ENCODE measurements at places on chromosomes 5 and 9.

GRCh38 chr9:81417299-81417675 is 272.1 kb downstream of the TLE1 start:
- no peak for DNase-seq

DNA sequence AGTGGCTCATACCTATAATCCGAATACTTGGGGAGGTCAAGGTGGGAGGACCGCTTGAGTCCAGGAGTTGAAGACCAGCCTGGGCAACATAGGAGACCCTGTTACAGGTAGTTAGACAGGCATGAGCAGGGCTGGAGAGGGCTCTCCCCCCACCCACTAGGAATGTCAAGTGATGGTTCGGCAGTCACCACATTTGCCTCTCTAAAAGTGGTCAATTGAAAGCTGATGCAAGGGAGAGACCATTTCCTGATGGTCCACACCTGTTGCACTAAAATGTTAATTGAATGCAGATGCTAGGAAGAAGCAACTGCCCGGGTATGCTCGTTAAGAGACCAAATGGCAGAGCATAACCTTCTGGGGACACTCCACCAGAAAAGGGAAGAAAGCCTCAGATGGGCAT is 82.7 kb downstream of the SFXN1 start:
- no peak for DNase-seq

DNA sequence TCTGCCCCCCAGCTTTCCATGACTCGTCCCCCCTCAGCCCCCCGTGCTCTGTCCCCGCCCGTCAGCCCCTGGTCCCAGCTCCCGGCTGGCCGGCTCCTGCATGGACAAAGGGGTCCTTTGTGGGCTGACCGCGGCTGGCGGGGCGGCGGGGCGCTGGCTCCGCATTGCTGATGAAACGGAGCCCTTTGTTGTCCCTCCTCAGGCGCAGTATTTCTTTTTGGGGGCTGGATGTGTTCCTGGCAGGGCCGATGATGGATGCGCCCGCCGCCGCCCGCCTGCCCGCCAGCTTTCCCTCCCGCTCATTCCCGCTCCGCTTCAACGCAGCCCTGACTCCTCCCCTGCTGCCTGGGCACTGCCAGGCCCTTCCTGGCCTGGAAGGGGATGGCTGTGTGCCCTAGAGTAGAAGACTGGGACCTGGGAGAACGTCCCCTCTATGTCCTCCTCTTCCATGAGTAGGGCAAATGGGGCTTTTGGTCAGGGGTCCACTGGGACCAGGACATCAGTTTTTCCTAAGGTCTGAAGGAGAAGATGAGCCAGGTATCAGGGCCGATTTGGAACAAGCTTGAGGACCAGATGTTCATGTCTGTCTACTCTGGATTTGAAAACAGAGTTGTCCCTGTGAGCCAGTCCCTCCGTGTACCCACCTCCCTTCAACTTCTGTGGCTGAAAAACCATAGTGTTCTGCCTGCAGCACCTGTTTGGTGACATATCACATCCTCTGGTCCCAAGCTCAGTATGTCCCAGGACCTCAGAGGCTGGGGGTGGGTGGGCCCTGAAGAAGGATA is 29.0 kb downstream of the CXXC5 start:
- no peak for DNase-seq

DNA sequence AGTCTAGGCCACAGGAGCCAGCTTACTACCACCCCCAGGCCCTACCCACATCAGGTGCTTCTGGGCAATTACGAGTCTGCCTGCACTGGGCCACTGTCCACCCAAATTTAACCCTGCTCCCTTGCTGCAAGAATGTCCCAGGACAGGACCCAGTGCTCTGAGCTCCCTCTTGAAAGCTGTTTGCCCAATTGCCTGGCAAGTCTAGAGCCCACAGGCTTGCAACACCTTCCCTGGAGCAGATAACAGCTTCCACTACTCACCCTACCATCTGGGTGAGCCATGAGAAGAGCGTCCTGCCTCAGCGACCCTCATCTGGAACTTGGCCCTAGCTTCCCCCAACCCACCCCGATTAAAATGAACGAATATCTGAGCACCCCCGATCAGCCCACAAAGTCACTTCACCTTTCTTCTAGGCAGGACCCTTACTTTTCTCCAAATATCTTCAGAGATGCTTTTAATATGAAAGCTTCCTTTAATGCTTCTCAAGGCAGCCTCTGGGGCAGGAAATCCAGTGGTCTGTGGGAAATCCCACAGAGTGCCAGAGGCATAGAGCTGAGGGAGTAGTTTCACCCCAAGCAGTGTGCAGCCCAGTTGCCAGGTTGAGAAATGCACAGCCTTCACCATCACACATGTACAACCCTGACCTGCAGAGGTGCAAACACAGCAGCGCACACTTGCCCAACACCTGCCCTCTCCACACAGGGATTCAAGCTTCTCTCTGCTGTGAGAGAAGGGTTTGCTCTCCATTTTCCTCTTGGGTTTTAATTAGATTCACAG is 10.6 kb downstream of the ACSL6 start:
- no peak for DNase-seq

GRCh38 chr9:80648336-80648735 is 1041.0 kb downstream of the TLE1 start:
- no peak for DNase-seq

DNA sequence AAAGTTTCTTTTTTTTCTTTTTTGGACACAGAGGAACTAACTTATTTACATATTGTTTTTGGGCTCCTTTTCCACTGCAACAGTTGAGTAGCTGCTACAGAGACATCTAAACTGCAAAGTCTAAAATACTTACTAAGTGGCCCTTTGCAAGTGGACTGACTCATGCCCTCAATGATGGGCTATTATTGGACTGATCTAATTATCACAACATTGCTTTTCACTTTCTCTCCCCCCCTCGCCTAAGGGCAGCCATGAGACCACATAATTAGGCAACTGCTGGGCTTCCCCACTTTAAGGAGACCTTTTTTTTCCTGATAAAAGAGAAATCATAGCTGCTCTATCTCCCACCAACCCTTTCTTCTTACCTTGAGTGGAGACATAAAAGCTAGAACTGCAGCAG is 47.0 kb downstream of the PLK2 start:
- no peak for DNase-seq

GRCh38 chr9:123678878-123679329 is 251.0 kb downstream of the DENND1A start:
- no peak for DNase-seq

- DNase-seq: no peak
Observed at GRCh38 chr5:15266841-15267240, 233.1 kb upstream of the FBXL7 start.

Measured in NCI-H1105 treated with DMSO at 0.1 percent for 48 hours (cell line).